ENCODE measurements at places on chromosomes 6 and 20. TPM values are rescaled to one million over a fixed set of nuclear protein-coding genes. Genes with fewer than 3 reads are reported as not detected.
A peak's percentile ranks its signal among the peaks of the same experiment; 100 is the strongest.

OOEP gene
- total RNA-seq, result 0.47 TPM

SLPI gene
- not detected for total RNA-seq

TBXT gene
- not detected for total RNA-seq

NCOA5 gene
- total RNA-seq, result 30.3 TPM

EFCAB8 gene
- 0.54 TPM for total RNA-seq

MYBL2 gene
- 108 TPM for total RNA-seq

BMP6 gene
- 0.50 TPM for total RNA-seq

BANF2 gene
- total RNA-seq, result not detected

GRCh38 chr20:1431158-1431557 is 35.5 kb downstream of the NSFL1C start:
- no peak for DNase-seq

DNA sequence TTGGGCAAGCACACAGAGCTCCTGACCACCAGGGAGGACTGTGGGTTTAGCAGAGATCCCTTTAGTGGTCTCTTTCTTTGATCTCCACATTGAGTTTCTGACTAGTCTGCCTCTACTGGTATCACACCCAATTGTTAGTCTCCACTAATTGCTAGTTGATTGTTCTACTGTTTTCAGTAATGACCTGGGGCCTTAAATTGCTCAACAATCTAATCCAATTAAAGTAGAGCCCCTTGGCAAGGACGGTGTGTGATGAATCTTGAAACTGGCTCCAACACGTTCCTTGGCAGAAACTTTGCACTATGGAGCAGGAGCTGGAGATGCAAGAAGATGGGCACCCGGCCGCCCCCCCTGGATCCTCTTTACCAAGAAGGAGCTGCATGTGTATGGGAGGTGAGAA is 12.3 kb downstream of the FAM50B start:
- DNase-seq, result no peak

- no peak for DNase-seq
Observed at GRCh38 chr6:41269166-41269565, 17.3 kb downstream of the TREM1 start.

- DNase-seq, result peak; percentile 61
Observed at GRCh38 chr6:28816909-28817807, 106.6 kb downstream of the TRIM27 start.

DNA sequence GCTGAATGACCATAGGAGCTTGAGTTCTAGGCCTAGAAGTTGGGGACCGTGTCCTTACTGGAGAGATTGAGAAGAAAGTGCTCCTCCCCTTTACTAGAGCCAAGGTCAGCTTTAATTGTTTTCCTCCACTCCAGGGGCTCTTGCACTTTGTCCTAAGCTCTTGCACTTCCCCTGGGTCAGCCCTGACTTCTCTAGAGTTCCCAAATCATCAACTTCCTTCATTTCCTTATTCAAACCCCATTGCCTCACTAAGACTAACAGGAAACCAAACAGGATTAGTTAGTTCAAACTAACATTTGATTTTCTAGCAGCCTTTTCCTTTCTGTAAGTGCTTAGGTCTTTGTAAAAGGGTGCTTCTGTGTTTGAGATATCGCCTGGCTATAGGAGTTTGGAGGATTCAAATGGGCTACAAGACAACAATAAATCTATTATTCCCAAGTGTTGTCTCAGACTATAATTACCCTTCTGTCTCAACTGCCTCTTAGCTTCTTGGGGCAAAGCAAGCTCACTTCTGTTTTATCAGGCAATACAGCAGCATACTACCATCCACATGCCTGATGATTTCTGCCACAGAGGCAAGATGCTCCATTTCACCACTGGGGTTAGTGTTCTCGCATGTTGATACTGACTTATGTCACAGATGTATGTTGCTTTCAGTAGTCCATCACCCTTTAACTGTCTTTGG is 12.8 kb upstream of the DTNBP1 start:
- no peak for DNase-seq

GRCh38 chr20:54029176-54029575 is 41.2 kb downstream of the BCAS1 start:
- DNase-seq, result no peak

- peak; percentile 74 for DNase-seq
Observed at GRCh38 chr20:53829724-53830521, 236.3 kb upstream of the ZNF217 start.

DNA sequence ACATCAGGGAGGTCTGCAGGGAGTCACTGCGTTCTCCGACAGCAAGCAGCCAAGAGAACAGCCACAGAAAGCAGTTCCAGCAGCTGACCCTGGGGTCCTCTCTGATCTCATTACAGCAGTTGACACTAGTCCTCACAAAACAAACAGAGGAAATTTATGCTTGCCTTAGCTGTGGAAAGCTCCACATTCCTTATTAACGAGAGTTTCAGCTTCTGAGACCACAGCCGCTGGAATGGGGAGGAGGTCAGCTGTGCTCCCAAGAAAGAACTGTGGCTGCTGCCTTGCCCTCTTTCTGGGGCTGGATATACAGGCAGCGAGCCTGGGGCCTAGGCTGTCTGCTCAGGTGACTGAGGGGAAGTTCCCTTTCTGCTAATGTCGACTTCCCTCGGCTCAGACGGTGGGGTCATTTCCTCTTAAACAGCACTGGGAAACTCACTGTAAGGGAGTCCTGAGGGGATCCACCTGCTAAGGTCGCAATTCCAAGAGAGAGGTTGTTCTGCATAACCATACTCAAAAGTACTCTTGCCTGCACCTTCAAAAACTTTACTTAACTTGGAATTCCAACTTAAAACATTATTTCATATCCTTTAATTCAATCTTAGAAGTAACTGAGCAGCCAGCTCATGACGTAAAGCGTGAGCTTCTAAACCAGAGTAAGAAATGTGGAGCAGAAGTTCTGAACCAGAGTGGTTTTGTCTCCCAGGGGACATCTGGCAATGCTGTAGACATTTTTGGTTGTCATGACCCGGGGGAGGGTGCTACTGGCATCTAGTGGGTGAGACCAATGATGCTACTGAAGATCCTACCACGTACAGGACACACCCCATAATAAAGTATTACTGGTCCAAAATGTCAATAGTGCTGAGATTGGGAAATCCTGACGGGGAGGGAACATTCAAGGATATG is 80.3 kb downstream of the BACH2 start:
- DNase-seq, result peak; percentile 79

DNA sequence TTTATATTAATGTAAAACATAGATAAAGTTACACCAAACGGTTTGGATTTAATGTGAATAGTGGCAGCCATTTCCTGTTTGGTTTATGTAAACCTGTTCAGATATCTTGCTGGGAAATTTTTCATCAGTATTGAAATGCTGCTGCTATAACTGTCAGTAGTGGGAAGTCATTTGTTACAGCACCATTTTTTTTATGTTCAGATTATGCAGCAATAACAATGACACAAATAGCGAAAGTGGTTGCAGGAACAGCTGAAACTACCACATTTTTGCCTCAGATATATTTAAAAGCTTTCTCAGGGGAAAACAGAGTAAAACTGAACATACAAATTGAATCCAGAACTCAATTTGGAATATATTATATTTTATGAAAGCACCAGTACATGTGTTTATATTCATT is 128.8 kb upstream of the SIM1 start:
- no peak for DNase-seq

GRCh38 chr6:138103871-138104270 is 3.3 kb downstream of the PERP start:
- no peak for DNase-seq

- no peak for DNase-seq
Observed at GRCh38 chr20:33296206-33296605, 13.2 kb downstream of the BPIFB1 start.

DNA sequence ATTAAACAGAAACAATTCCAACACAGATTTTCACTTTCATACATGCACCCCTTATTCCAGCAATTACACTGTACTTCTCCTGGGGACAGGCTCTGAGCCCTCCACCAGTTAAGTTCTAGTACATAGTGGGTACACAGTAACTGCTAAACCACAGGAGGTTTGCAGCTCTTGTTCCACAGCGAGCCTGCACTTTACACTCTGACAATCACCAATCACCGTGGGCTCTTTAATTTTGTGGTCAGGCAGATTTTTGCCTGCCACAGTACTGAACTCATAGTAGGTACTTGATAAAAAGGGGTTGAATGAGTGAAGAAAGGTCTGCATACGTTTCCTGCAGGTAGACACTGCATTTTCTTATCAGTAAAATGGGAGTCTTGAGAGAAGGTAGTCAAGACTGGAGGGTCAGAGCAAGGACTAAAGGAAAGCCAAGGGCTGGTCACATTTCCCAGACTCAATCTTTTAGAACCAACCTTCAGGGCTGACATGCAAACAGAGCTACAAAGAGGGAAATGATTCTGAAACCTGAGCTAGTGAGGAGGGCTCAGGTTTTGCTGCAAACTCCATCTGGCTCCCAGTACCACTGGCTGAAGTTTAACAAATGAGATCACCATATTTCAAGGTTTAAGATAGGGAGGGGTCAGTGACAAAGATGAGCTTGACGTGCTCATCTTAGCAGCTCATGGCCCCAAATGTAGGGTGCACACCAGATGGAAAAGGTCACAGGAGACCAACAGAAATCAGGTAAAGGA is 404.6 kb downstream of the BTBD9 start:
- DNase-seq, result no peak

GRCh38 chr6:5286780-5287179 is 25.5 kb downstream of the FARS2 start:
- no peak for DNase-seq

GRCh38 chr6:137417396-137417795 is 76.8 kb downstream of the OLIG3 start:
- DNase-seq, result no peak

DNA sequence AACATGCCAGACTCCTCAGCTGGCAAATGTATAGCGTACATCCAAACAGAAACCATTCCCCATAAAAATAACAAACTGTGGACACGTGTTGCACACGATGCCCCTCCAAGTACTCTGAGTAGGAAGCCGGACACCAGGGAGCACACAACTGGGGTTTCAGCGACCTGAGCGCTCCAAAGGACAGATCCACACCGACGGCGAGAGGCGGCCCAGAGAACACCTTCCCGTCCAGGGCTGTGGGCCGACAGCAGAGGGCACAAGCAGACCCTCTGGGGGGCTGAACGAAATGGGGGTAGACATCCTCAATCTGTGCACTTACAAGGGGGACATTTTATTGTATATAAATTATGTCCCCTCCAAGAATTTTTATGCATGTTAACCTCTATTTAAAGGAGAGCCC is 24.7 kb downstream of the TAF4 start:
- DNase-seq, result no peak

DNA sequence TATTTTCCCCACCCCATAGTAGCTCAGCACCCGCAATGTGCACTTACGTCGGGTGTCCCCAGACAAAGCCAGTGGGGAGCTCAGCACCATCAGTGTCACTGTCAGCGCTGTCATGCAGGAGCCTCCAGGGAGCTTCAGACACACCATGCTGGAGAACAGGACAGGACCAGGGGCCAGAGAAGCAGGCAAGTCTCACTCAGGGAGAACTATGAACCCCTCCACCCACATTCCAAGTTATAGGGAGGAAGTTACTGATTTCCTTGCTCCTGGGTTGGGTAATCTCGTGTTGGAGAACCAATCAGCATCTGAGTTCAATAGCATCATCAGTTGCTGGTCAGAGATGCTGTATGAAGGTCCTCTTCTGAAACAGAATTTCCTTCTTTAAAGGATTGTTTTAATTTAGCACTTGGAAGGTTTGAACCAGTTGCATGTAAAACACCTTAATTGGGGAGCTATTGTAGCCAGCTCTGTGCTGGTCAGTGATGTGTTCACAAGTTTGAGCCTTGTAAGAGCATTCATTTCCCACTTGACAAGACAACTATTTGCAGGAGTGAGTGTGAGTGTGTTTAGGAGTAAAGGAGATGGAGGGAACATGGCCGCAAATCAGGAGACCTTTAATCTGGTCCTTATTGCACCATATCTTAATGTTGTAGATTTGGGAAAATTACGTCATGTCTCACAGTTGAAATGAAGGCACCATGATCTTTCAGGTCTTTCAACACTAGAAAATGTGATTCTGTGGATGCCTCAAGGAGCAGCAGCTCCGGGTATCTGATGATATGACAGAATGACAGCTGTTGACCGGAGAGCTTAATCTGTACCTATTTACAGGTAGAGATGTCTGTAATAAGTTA is at the start of gene HLA-DRB1:
Gene HLA-DRB1, minus strand, starts transcription at position 253 of the 854 bp plus-strand sequence. Its CDS starts 106 bp downstream, at position 147.
- peak; percentile 75 for DNase-seq

DNA sequence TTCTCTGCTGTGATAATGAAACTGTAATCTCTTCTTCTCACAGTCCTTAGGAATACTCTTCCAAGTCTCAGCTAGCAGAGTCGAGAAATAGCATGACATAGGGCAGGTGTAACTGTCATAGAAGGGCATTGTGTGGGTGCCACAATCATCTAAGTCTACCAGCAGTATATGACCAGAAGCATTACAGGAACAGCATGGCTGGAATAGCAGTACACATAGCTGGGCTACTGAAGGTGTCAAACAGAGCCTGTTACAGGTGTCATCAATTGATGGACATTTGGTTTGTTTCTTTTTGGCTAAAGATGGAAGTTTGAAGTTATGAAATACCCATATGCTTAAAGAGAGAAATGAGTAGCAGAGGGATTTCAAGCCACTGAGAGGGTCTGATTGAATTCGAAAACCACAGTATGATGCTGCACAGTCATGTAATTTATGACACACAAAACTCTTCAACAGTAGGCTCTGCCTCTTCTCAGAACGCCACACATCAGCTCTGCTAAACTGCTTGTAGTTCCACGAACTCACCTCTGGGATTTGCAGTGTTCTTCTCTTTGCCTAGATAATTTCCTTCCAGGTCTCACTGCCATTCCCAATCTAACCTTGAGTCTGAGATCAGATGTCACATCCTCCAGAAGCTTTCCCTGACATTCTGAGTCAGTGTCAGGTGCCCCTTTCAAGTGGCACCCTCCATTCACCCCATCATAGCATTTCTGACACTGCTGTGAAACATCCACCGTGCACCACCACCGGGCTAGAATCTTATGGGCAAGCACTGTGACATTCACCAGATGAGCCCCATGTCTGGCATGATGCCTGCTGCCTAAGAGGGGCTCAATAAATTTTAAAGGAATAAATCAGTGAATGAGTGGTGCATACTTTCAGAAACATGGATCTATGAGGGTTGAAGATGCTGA is 151.0 kb downstream of the ADAT2 start:
- no peak for DNase-seq

GRCh38 chr6:74519163-74519562 is 686.7 kb downstream of the COL12A1 start:
- DNase-seq, result no peak

DNA sequence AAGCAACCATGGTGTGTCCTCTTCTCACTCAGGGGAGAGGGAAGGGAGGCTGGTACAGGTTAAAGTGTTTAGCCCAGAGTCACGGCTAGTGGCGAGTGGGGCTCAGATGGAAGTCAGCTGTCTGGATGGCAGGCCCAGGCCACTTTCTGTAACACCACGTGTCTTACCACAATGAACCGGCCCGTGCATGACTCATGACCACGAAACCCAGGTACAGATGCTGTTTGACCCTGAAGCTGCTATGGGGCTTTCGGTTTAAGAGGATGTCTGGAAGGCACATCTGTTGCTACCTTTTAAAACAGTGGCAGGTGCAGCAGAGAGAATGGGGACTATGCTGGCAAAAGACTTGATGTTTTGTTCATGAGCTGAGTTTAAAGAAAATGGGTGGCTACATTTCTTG is 36.5 kb upstream of the MPC1 start:
- peak; percentile 86 for DNase-seq

Data from activated CD4-positive, alpha-beta T cell treated with anti-CD3 and anti-CD28 coated beads, Interleukin-2, amount 10 ng/mL, durations not matched to agents 24 days and 14 days (primary cell).